ENCODE measurements at places on chromosomes 7 and 10. TPM values are rescaled to one million over a fixed set of nuclear protein-coding genes. Genes with fewer than 3 reads are reported as not detected.
A peak's percentile ranks its signal among the peaks of the same experiment; 100 is the strongest.

The RBM20 gene
- total RNA-seq: 37.2 TPM

DNA sequence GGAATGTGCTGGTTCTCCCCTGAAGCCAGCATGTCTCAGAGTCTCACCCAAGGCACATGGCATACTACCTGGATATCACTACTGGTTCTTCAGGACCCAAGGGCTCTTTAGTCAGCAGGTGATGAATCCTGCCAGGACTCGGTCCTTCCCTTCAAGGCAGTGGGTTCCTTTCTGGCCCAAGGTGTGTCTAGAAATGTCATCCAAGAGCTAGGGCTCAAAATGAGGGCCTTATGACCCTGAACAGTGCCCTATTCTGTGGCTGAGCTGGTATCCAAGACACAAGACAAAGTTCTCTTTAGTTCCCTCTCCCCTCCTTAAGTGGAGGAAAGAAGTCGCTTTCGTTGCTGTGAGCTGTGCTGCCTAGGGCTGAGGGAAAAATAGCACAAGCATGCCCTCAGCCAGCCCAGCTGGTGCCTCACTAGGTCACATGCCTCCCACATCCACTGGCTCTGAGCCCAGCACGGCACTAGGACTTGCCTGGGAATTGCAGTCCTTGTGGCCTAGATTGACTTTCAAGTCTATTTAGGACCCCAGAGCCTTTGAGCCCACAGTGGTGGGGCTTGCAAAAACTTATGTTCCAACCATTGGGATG lies 106.0 kb downstream of the BMS1 start:
- DNase-seq: no peak

GRCh38 chr7:151690606-151691005 lies 170.9 kb upstream of the RHEB start:
- no peak for DNase-seq

- no peak for DNase-seq
These were observed 4.7 kb downstream of the CYP3A7 start for GRCh38 chr7:99730238-99730810.

- DNase-seq: peak; percentile 54
These were observed 26.5 kb downstream of the VWA2 start for GRCh38 chr10:114265392-114266053.
